ENCODE measurements at places on chromosomes 11 and 22.

GRCh38 chr11:65864706-65865471 lies 4.7 kb downstream of the MUS81 start:
- DNase-seq, result no peak

- no peak for DNase-seq
These were observed 4.9 kb downstream of the TKFC start for GRCh38 chr11:61337706-61338470.

GRCh38 chr11:23729088-23729487 lies 767.8 kb upstream of the LUZP2 start:
- DNase-seq, result no peak

DNA sequence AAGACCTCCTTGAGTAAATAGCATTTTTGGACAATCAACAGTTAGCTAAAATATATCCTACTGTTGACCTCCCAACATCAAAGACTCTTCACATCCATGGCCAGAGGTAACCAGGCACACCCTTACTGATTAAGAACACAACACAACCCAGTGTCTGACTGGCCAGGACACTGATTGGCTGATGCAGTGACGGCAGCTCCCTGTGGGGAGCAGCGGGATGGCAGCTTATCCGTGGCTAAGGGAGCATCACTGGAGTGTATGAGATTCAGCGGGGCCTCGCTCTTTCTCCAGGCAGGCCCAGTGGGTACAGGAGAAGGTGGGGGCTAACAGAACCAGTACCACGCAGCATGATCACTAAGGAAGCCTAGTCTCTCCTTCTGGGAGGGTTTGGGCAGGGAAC lies 10.3 kb upstream of the IL2RB start:
- no peak for DNase-seq

- peak; percentile 4 for DNase-seq
These were observed 6.1 kb upstream of the WNT11 start for GRCh38 chr11:76212086-76213035.

GRCh38 chr11:2882396-2883110 lies 3.0 kb downstream of the CDKN1C start:
- DNase-seq, result no peak

- DNase-seq, result no peak
These were observed 38.3 kb upstream of the BRSK2 start for GRCh38 chr11:1351278-1351937.

GRCh38 chr11:130124096-130124495 lies 35.5 kb upstream of the ST14 start:
- DNase-seq, result no peak

GRCh38 chr11:3614742-3615171 lies 27.0 kb downstream of the ART5 start:
- no peak for DNase-seq

DNA sequence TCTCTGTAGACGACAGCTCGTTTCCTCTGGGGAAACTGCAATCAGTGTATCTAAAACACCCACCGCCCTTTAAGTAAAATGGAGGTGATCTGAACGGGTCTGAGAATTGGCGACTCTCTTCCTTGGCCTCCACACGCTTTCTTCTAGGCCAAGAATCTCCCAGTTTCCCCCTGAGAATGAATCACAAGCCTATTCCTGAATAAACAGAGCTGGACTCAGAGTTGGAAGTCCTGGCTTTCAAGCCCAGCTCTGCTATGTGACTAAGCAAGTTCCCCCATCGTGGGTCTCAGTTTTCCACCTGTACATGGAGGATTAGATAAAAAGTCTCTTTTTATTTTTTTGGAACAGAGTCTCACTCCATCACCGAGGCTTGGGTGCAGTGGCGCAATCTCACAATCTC lies 200.4 kb downstream of the MN1 start:
- no peak for DNase-seq

DNA sequence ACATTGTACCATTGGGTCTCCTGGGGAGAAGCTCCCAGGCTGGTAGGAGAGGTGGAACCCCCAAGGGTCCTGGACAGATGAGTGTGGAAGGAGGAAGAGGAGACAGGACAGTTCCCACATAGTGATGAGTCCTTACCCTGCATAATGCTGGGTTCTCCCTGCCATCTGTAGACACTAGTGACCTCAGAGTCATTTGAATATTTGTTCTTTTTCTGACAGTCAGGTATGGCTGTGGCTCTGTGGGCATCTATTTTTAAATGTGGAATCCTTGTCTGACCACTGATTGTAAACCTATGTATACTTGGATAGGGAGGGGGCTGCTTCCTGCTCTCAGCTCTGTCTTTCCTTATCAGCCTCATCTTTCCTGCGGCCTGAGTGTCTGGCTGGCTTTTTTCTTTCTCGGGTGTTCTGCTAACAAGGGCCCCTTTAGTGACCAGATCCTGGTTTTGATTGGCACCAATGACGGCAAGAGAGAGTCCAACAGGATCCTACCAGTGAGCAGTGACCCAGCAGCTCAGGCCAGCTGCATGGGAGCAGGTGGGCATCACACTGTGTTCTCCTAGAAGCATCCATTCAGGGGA lies 2.6 kb upstream of the SLC5A1 start:
- DNase-seq, result no peak

GRCh38 chr11:67588136-67588503 lies 4.5 kb downstream of the GSTP1 start:
- DNase-seq, result no peak
